CD4-positive, CD25-positive, alpha-beta regulatory T cell (primary cell): ENCODE measurements at places on chromosomes 4 and X. TPM values are rescaled to one million over a fixed set of nuclear protein-coding genes. Genes with fewer than 3 reads are reported as not detected.

Gene MAGEC2
- not detected for total RNA-seq

Gene FOXO4
- total RNA-seq: 49.9 TPM

DNA sequence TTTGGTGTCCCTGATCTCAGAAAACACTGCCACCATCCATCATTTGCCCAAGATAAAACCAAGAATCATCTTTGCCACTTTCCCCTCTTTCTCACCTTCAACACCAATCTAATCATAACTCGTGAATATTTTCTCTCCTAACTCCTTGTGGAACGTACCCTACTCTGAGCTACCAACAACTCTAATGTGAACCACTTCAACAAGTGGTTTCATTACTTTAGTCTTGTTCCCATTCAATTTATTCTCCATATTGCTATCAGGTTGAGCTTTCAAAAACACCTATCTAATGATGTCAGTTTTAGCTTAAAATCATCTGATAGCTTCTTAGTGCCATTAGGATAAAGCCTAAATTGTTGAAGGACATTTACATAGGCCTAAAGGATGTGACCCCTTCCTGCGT, 39.8 kb upstream of the CXorf38 start:
- no peak for DNase-seq
- H3K27ac ChIP-seq: no peak overlapping the region
- no peaks in the 10 kb centered on the region for H3K4me1 ChIP-seq
- H3K36me3 ChIP-seq: peaks cover 32% of the 10 kb centered on the region
- no peak overlapping the region for H3K4me3 ChIP-seq

- H3K4me1 ChIP-seq: no peaks in the 10 kb centered on the region
- peaks cover 1% of the 10 kb centered on the region for H3K27me3 ChIP-seq
- no peak for DNase-seq
- H3K27ac ChIP-seq: no peak overlapping the region
Measured at GRCh38 chr4:114690571-114690970, 92.0 kb downstream of the UGT8 start.
